ENCODE measurements at places on chromosomes 2 and 18.

DNA sequence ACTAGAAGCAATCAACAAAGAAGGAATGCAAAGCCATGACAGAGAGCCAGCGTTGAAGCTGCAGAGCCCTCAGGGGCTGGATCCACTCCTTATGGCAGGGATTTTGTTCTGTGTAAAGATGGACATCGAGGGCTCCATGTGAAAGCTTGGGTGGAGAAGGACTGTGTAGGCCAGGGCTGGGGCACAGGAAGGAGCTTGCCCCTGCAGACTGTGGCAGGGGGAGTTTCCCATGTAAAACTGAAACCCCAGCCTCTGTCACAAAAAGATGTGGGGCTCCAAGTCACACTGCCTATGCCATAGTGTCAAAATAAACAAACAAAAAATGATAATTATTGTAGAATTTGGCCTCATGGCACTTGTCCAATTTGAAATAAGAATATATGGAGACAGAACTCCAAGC lies 408.7 kb upstream of the HS6ST1 start:
- DNase-seq, result no peak

DNA sequence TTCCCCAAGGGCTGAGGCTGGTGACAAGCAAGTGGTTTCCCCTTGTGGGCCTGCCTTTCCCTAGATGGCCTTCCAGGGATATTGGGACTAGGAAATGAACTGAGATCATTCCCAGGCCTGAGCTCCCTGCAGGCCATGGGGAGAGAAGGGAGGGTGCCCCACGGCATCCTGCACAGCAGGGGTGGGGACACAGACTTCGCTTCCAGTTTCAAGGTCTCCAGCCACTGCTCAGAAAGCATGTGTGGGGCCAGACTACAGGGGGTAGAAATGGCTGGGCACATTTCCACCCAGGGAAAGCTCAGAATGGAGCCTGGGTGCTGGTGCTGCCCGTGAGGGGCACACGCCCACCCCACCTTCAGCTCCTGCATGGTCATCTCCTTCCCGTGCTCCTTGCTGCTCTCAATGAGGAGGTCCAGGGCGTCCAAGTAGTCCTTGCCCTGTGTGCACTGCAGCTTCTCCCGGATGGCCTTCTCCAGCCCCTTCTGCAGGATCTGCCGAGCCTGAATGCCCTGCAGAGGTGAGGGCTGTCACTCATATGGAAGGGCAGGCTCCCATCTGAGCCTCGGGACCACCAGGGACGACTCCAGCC lies 13.2 kb downstream of the CYP26B1 start:
- no peak for DNase-seq

GRCh38 chr2:235088496-235088921 lies 136.7 kb downstream of the SH3BP4 start:
- no peak for DNase-seq

- DNase-seq, result peak; percentile 14
Measured at GRCh38 chr2:35933031-35933430, 422.5 kb upstream of the CRIM1 start.

- no peak for DNase-seq
Measured at GRCh38 chr2:223165423-223166214, 113.6 kb downstream of the KCNE4 start.

Measured in iris pigment epithelial cell (primary cell).